ENCODE measurements at places on chromosomes 16 and 17.

GRCh38 chr17:27551701-27552248, 79.2 kb upstream of the LGALS9 start:
- no peak for DNase-seq

DNA sequence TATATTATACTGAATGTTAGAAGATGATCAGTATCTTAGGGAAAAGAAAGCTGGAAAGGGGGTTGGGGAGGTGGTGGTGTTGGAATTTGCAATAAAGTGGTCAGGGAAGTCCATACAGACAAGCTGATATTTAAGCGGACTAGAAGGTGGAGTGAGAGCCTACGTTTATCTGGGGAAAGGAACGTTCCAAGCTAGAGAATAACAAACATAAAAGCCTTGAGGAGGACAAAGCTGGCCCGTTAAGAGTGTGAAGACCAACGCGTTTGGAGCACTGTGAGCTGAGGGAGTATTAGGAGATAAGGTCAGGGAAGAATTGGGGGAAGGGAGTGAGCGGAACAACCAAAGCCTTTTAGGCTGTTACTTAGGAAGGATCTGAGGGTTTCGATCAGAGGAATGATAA, 1.4 kb downstream of the DDX42 start:
- no peak for DNase-seq

- DNase-seq = no peak
These were observed 27.4 kb downstream of the RAB11FIP4 start for GRCh38 chr17:31418773-31419350.

DNA sequence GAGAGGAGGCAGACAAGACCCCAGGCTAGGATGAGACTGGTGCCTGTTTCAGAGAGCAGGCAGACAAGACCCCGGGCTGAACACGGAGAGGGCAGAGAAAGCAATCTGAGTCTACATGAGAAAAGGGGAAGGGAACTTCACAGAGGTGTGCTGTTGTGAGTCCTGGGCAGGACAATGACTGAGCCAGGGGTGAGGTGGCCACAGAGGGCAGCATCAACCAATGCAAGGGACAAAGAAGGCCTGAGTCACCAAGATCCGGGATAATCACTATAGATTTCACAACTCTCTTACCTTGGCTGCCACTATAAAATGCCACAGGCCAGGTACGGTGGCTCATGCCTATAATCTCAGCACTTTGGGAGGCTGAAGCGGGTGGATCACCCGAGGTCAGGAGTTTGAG, 89.0 kb downstream of the SLC39A11 start:
- no peak for DNase-seq

Measured in NCI-H146 (cell line).